Breast epithelium (tissue), 4 donors: ENCODE measurements at places on chromosomes 1 and 21. TPM values are rescaled to one million over a fixed set of nuclear protein-coding genes. Genes with fewer than 3 reads are reported as not detected.

Gene ADAMTS1
- 72.0 TPM for total RNA-seq

Gene S100A14
- 70.1 TPM for total RNA-seq

Gene TMEM9
- total RNA-seq = 99.8 TPM

Gene LCE1B
- total RNA-seq = not detected

DNA sequence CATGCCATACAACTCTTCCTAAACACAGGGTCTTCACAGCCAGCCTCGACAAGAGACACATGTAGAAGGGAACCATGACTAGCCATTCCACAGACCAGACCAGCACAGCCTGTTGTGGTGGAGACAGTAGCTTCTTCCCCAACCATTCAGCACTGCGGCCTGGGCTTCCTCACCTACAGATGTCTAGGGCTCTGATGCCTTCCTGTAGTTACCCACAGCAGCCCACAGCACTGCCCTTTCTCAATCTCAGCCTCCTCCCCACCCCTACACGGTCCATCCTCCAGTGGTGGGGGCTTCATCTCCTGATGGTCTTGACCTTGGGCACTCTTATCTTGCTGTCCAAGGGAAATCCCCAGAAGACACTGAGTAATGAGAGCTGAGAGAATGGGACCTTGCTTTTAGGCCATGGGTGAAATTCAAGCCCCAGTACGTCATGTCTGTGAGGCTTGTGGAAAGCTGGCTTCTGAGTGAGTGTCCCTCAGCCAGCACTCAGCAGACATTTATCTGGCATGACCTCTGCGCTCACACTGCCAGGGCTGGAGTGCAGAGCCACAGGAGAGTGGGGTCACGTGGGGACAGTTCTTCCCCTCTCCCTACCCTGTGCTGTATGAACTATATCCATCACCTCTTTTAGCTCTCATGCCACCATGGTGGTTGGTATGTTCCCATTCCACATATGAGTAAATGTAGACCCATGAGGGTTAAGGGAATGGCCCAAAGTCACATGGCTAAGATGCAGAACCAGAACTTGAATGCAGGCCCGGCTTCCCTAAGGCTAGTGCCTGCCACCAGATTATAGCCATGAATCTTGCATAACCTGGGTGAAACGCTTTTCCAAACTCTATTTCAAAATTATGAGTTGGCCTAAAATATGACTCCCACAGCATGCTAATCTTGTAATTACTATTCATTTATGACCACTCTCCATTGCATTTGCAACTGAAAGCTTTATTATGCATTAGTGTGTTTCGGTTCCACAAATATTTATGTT, 104.7 kb downstream of the HIVEP3 start:
- no peak for DNase-seq

DNA sequence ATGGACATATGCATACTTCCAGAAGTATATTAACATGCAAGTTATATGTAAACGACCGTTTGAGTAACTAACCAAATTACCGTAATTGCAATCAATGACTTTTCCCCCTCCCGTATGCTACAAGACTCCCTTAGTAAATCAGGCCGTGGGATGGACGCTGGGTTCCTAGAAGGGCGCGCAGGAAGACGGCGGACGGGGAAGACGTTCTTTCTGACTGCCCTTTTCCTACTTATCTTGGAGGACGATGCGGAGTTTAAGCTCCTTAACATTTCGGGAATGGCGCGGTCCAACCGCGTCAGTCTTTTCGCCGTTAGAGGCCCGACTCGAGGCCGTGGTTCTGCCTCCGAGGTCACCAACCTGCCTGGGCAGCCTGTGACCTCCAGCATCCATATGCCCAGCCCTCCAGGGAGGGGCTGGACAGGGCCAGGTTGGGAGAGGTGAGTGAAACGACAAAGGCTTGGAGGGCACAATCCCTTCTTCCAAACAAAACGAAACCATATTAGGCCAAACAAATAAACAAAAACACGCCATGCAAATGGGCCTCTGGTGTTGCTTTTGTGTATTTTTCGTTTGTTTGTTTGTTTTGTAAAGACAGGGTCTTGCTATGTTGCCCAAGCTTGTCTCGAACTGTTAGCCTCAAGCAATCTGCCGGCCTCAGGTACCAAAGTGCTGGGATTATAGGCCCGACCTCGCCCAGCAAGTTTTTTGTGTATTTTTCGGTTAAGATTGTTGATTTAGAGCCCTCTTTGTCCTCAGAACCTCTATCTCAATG, 873 bp upstream of the PI4KB start:
- DNase-seq = no peak

DNA sequence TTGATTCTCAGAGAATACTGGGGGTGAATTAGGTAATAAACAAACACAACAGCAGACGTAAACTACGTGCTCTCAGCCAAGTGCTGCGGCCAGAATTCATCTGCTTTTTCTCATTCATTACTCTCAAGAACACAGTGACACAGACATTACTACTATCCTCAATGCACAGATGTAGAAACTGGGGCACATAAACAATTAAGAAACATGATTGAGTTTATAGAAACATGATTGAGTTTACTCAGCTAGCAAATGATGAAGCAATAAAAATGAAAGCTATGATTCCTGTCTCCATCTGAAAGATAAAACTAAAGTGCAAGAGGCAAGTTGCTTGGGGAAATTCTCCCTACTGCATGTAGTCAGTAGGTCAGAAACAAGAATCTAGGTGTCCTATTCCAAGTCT, 140.5 kb downstream of the IFI44 start:
- DNase-seq = no peak

GRCh38 chr1:206074839-206075238, 21.9 kb downstream of the RHEX start:
- no peak for DNase-seq

- no peak for DNase-seq
Observed at GRCh38 chr1:19606817-19607642, 37.1 kb upstream of the NBL1 start.
